ENCODE measurements at places on chromosomes 1 and 21.

DNA sequence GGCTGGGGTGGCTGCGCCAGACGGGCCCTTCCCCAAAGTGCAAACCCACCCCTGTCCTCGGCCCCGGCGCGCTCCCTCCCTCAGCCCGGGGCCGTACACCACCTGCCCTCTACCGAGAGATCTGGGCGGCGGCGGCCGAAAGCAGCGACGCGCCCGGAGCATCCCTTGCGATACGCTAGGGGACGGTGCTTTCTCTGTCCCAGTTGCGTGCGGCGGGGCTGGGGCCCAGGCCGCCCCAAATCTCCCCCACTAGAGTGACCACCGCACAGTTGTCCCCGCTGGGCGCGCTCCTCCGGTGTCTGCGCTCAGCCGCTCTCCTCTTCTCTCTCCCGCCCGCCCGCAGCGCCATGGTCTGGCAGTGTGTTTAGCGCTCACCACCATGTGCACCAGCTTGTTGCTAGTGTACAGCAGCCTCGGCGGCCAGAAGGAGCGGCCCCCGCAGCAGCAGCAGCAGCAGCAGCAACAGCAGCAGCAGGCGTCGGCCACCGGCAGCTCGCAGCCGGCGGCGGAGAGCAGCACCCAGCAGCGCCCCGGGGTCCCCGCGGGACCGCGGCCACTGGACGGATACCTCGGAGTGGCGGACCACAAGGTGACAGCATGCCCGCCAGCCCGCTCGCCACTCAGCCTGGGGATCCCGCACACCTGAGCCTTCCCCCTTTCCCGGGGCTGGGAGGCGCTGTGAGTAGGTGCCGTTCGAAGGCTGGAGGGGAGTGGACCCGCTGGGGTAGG is 1.0 kb downstream of the ST6GALNAC5 start:
- ATAC-seq = peak; percentile 64

GRCh38 chr1:11414926-11415538 is 63.9 kb upstream of the DISP3 start:
- ATAC-seq = no peak

- ATAC-seq = no peak
Observed at GRCh38 chr1:98988904-98989555, 15.6 kb downstream of the PLPPR5 start.

- ATAC-seq = no peak
Observed at GRCh38 chr1:53507116-53507820, 48.1 kb downstream of the DMRTB1 start.

- ATAC-seq = no peak
Observed at GRCh38 chr1:219331424-219331823, 157.7 kb downstream of the LYPLAL1 start.

- no peak for ATAC-seq
Observed at GRCh38 chr1:84253036-84253435, 48.5 kb upstream of the SAMD13 start.
